ENCODE measurements at places on chromosomes 1 and 21.

DNA sequence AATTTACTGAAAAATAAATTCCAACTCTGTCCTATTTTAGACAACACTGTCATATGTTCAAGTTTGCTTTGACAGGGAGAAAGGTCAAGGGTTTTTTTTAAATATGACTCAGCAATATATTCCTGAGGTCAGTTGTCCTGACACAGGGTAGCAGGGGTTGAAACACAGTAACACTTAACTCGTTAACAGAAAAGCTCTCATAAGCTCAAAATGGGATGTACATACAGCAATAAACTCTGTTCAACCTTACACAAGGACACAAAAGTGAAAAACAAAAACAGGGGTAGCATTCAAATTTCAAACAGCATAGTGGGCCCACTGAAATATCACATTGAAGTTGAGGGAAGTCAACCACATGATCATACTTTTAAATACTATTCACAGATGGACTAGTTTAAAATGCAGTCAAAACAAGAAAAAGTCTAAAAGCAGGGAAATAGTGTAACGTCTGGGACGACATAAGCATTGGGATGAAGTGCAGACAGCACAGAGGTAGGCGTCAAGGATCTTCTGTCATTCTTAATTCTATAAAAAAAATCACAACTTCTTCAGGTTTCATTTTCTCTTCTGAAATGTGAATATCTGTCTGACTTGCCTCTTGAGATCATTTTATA lies 89.9 kb downstream of the SLC44A5 start:
- DNase-seq, result no peak

DNA sequence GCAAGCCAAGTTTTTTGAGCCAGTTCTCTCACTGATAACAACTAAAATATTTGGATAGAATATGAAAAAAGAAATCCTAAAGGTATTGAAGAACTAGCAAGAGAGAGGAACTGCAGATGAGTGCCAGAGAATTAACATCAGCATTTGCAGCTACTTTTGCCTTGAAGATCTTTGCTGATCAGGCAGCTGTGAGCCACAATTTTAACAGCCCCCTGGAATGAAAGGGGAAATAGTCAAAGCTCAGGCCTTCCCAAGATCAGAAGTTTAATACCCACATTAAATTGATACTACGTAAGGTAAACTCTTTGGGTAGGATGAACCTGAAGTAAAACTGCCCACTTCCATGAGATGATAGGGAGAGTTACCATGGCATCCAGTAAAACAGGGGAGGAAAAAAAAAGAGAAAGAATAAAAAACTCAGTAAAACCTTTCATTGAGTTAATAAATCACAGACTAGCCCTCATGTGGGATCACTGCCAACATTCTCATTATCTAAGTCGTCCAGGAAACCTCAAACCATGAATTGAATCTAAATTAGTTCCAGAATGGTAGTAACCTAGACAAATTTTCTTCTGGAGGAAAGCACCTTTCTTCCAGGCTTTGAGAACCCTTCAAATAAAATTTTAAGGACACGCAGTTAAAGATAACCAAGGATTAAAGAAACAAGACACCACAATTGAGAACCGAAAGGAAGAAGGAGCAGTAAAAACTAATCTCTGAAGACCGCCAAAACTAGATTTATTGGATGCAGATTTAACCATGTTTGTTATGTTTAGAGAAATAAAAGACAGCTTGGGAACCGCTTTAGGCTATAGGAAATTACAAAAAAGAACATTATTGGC lies 28.3 kb downstream of the SCP2 start:
- DNase-seq, result no peak

- no peak for DNase-seq
Measured at GRCh38 chr1:48948562-48948961, 171.9 kb upstream of the BEND5 start.

GRCh38 chr1:160811147-160811546 lies 15.2 kb downstream of the LY9 start:
- DNase-seq, result no peak

DNA sequence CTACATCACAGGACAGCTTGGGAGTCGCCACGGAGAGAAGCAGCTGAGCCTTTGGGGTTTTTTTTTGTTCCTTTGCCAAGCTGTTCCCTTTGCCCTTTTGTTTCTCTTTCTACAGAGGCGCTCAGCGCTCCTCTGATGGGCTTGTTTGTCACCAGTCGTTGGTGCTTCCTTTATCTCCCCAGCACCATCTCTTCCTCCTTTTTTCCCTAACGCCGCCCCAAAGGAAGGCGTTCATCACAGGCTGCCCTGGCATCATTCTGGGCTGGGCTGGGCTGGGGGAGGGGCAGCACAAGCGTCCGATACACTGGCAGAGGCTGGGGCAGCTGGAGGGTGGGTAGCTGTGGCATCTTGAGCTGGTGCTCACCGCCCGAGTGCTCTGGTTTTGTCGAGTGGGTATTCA lies 10.5 kb downstream of the IGSF21 start:
- DNase-seq, result no peak

GRCh38 chr1:157137408-157138219 lies 581 bp downstream of the ETV3 start:
- no peak for DNase-seq

GRCh38 chr1:161402446-161402845 lies 34.8 kb upstream of the CFAP126 start:
- DNase-seq, result no peak

DNA sequence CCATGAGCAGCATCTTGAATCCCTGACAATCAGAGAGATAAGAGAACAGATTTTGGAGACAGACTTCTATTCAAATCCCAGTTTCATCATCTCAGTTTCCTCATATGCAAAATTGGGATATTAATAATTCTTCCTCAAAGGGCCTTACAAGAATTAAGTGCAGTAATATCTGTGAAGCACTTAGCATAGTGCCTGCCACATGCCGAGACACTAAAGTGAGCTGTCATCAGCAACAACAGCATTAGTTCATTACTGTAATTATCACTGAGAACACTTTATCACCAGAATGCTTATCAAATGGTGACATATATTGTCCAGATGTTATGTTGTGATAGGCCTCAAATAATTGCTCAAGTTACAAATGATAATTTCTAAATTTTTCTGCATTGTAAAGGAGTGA lies 922 bp upstream of the FCRLB start:
- no peak for DNase-seq

- no peak for DNase-seq
Measured at GRCh38 chr1:26373789-26374188, 1.2 kb upstream of the ZNF683 start.

DNA sequence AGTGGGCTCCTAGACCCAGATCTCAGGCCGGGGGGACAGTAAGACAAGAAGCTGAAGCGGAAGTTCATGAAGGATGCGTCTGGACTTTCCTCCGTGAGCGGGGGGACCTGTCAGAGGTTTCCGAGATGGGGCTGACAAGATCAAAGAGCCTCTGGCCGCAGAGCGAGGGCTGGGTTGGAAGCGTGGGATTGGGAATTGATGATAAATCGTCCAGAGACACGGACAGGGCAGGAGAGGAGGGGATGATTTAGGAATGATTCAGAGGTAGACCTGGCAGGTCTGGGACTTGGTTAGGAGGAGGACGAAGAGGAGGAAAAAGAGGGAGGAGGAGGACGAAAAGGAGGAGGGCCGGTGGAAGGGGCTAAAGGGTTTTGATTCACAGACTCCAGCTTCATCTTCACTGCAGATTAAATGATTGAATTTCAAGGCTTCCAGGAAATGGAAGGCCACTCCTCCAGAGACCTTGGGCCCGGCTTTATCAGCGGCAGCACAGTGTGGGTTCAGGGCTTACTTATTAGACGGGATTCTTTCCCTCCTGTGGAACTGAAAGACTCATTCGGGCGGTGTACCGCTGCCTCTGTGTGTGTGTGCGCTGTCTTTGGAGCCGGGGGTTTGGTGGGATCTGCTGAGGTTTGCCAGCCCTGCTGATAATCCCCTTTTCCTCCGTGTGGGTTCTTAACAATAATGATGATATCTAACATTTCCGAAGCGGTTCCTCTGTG lies 85.7 kb upstream of the SLC45A1 start:
- DNase-seq, result no peak

DNA sequence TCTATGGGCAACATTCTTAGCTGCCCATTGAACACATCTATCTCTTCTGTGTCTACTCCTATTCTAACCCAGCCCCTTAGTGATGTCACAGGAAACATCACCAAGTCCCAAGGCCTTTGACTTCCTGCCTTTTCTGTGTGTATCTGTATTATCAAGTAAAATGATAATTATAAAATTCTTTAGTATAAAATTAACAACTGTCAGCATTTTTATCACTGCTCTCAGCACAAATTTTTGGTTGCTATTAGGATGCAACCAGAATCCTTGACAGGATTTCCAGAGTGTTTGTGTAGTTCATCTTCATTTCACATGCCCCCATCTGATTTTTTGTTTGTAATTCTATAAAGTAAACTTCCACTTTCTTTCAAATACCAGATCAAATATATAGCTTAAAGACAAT lies 33.8 kb downstream of the OR10Z1 start:
- DNase-seq, result no peak

DNA sequence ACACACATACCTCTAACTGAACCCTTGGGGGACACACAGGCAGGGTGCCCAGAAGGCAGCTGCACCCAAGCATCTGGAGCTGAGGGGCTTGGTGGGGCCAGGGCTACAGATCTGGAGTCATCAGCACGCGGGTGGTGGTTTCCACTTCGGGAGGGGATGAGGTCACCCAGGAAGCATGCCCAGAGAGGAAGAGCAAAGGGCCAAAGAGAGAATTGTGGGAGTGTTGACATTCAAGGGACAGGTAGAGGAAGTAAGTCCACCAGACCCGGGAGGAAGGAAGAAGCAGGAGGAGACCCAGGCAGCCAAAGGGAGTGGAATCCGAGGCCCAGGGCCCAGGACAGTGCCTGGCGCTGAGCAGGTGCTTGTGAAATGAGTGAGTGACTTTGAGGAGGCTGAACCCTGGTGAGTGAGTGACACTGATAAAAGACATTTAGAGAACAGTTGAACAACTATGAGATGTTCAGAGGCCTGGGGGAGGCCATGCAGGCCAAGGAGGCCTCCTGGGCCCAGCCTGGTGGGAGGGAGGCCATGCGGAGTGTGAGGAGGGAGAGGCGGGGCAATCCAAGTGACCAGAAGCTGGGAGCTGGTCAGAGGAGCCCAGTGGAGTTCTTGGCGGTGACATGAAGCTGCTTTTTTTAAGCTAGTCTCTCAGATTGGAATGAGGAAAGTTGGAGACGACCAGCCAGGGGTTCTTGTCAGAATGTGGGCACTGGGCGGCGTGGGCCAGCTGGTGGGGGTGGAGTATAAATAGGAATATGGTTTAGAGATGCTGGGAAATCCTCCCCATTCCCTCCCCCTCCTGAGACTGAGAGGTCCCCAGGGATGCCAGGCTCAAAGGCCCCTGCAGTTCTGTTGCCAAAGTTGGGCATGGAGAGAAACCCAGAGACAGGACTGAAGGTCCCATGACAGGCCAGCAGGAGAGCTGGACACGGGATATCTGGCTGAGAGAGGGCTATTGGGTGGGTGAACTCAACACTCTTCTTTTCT lies 7.9 kb downstream of the CDK18 start:
- no peak for DNase-seq

DNA sequence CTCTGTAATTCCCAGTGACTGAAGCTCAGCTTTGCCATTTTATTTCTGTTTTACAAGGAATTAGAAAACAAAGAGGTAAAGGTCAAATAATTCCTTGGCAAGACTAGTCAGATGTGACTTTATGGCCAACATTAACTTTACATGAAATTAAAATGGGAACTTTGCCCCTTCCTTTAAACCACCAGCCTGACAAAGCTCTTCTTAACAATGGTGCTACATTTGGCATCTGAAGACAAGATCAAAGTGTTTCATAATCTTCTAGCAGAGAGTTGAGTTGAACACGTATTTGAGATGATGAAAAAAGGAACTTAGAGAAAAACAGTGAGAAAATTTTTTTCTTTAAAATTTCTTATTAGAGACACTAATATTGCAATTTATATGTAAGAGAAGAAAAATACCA lies 193.8 kb downstream of the AK5 start:
- no peak for DNase-seq

GRCh38 chr1:53311702-53312305 lies 16.1 kb downstream of the LRP8 start:
- no peak for DNase-seq

DNA sequence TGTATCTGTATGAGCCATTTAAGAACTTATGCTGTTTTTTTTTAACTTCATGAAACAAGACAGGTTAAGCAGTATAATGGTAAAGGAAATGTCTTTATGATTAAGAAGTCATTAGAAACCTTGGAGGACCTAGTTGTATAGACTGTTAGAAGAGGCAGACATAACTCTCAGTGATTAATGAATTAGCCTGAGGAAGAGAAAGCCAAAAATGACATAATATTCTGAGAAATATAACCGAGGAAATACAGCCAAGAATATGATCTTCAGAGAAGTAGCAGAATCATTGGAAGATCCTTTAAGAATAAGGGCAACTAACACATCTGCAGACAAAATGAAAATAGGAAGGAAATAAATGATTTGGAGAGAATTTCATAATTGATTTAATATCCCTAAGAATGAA lies 738.1 kb upstream of the NCAM2 start:
- no peak for DNase-seq

GRCh38 chr1:160346958-160347357 lies 3.8 kb downstream of the NCSTN start:
- no peak for DNase-seq

DNA sequence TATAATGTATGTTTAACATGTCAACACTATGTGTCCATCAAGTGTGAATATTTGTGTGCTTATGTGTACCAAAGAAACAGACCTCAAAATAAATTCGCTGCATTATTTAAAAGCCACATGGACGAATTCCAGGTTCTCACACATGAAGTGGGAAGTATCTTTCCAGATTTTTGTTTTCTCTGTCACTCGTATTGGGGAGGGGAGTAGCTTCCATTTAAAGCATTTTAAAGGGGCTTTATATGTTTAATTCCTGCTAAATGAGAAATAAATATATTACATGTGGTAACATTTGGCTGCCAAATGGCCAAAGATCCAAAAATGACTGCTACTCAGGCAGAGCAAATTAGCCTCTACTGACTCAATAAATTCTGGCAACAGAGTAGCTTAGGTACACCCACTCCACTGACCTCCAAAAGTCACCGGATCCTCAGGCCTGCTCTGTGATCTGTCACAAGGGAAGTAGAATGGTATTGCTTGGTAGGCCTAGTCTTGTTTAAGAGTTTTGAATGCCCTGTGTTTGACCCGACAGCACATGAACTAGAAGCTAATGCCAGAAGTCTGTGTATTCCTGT lies 178.1 kb downstream of the ZP4 start:
- no peak for DNase-seq

DNA sequence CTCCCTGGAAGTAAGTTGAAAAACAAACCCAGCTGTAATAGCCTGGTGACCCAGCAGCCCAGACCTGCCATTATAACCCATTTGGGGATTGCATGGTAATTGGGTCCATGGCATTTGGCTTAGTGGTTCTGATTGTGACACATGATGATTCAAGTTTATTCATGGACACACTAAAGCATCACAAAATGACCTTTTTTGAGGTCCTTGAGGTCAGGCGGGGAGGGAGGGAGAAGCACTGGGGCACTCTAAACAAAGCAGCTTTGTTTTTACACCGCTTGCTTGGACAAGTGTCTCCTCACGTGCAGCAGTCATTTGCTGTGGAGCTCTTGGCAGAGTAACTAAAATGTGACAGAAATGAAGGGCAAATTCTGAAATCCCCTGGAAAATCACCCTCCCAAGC lies 241.0 kb upstream of the SGIP1 start:
- DNase-seq, result no peak

Data from stimulated activated CD8-positive, alpha-beta memory T cell treated with anti-CD3 and anti-CD28 coated beads, Interleukin-15, amount 100 ng/mL, for 4 hours (primary cell).